Thymus (tissue), 14 donors: ENCODE measurements at places on chromosomes 1 and 21. TPM values are rescaled to one million over a fixed set of nuclear protein-coding genes. Genes with fewer than 3 reads are reported as not detected.
A peak's percentile ranks its signal among the peaks of the same experiment; 100 is the strongest.

The SLC5A3 gene
- 7.4 TPM for total RNA-seq

The DENND2D gene
- 106 TPM for total RNA-seq

The SLC45A3 gene
- total RNA-seq = 0.94 TPM

The ZBTB17 gene
- total RNA-seq = 30.7 TPM

GRCh38 chr21:37407719-37408420 is 41.3 kb downstream of the DYRK1A start:
- no peak for DNase-seq
- H3K4me1 ChIP-seq = peaks cover 2% of the 10 kb centered on the region
- H3K4me3 ChIP-seq = no peak overlapping the region
- peaks cover 8% of the 10 kb centered on the region for H3K36me3 ChIP-seq

DNA sequence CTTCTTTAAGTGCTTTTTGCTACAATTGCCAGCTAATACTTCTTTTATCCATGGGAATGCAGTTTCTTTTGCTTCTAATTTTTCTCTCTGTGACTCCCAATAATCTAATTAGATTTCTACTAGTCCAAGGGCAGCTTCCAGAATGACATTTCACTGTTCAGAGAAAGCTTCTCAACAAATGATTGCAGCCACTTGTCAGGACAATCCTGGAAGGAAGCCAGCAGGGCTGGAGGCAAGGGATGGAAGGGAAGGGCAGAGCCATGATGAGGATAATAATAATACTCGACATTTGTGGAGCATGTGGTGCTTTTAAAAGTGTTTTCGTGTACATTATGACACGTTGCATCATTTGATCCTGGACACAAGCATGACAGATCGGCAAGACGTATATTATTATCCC is 19.4 kb downstream of the F11R start:
- H3K4me1 ChIP-seq = no peaks in the 10 kb centered on the region
- H3K36me3 ChIP-seq = peaks cover 29% of the 10 kb centered on the region
- H3K27me3 ChIP-seq = no peaks in the 10 kb centered on the region
- no peak for DNase-seq
- H3K4me3 ChIP-seq = no peak overlapping the region
- no peak overlapping the region for H3K27ac ChIP-seq

DNA sequence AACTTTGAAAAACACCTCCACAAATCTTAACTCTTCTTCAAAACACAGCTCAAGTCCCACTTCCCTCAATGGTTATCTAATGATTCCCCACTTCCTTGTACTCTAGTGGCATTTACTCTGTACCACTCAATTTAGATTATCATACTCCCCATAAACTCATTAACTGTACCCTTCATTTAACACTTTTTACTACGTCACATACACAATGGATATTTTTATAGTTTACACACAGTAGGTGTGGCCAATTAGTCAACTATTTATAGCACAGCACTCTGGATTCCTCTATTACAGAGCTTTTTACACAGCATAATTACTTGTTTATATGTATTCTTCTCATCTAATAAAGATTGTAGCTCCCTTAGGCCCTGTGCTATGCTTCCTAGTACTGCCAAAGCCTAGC is 62.1 kb downstream of the FOXJ3 start:
- H3K27me3 ChIP-seq = no peaks in the 10 kb centered on the region
- no peaks in the 10 kb centered on the region for H3K4me1 ChIP-seq
- no peaks in the 10 kb centered on the region for H3K36me3 ChIP-seq
- no peak overlapping the region for H3K4me3 ChIP-seq
- DNase-seq = no peak

DNA sequence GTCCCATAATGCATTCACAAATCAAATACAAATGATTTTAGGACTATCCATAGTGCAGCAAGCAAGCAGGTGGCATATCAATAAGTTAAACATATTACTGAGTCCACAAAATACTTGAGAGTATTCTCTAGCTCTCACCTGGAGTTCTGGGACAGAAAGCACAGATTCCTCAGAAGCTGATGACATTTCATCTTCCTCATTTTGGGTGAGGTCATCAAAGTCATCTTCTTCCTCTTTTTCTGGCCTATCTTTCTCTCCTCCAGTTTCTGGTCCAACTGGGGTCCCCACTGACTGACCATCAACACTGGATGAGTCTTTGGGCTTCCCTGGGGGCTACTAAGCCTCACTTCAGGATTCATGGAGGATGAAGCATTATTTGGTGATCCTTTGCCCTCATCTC is 38.9 kb downstream of the YY1AP1 start:
- H3K36me3 ChIP-seq = no peaks in the 10 kb centered on the region
- H3K4me1 ChIP-seq = no peaks in the 10 kb centered on the region
- no peak overlapping the region for H3K27ac ChIP-seq
- no peak for DNase-seq

DNA sequence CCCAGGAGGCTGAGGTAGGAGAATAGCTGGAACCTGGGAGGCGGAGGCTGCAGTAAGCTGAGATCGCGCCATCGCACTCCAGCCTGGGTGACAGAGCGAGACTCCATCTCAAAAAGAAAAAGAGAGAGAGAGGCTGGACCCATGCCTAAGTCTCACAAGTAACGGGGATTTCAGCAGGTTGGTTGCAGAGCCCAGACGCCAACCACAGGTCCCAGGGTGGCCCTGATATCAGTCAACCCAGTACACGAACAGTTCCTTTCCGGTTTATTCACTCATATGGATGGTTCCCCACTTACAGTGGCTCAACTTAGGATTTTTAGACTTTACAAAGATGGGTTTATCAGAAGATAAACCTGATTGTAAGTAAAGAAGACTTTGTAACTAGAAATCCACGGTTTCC is 40.9 kb downstream of the CLSTN1 start:
- H3K27ac ChIP-seq = no peak overlapping the region
- H3K4me3 ChIP-seq = no peak overlapping the region
- H3K36me3 ChIP-seq = no peaks in the 10 kb centered on the region

- H3K27ac ChIP-seq = no peak overlapping the region
- H3K27me3 ChIP-seq = peaks cover 17% of the 10 kb centered on the region
- H3K4me3 ChIP-seq = no peak overlapping the region
Observed at GRCh38 chr1:10830961-10831668, 34.7 kb upstream of the CASZ1 start.

DNA sequence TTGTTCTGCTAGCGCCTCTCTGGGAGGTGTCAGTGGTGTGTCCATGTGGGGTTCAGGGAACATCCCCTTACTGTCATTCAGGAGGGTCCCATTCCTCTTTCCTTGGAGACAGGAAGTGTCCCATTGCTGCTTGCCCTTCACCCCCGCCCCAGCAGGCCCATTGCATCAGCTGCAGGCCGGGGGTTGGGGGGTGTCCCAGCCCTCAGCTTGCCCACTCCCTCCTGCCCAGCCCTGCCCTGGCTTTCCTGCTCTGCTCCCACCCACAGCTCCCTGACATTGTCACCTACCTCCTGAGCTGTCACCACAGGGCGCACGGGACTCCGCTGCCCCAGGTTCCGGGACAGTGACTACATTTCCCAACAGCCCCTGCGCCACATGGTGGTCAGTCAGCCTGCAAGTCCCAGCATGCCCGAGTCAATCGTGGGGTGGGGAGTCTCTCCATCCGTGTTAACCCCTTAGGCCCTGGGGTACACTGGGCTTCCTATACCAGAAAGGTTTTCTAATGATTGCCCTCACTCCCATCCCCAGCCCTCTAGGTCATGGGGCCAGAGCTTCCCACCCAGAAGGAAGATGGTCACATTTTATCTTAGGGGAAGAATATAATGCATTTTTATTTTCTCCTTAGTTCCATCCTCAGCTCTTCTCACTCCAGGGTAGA is at the start of gene INPP5B:
Gene INPP5B (minus strand): TSS at position 351 of the 658 bp plus-strand sequence. CDS start 745 bp downstream, outside the sequence.
- H3K27me3 ChIP-seq = no peaks in the 10 kb centered on the region
- H3K36me3 ChIP-seq = no peaks in the 10 kb centered on the region
- no peak for DNase-seq
- H3K4me1 ChIP-seq = peaks cover 14% of the 10 kb centered on the region

GRCh38 chr1:160127865-160128523 is 12.4 kb downstream of the ATP1A2 start:
- H3K4me3 ChIP-seq = no peak overlapping the region
- H3K27me3 ChIP-seq = no peaks in the 10 kb centered on the region
- H3K27ac ChIP-seq = no peak overlapping the region
- no peaks in the 10 kb centered on the region for H3K36me3 ChIP-seq

GRCh38 chr1:207815913-207816291 is 64.0 kb downstream of the CD46 start:
- no peaks in the 10 kb centered on the region for H3K27me3 ChIP-seq
- H3K36me3 ChIP-seq = peaks cover 83% of the 10 kb centered on the region
- no peak overlapping the region for H3K4me3 ChIP-seq
- no peaks in the 10 kb centered on the region for H3K4me1 ChIP-seq

GRCh38 chr1:154256686-154257085 is 15.7 kb upstream of the HAX1 start:
- H3K27me3 ChIP-seq = no peaks in the 10 kb centered on the region
- no peaks in the 10 kb centered on the region for H3K4me1 ChIP-seq
- no peak overlapping the region for H3K4me3 ChIP-seq
- peaks cover 92% of the 10 kb centered on the region for H3K36me3 ChIP-seq
- DNase-seq = no peak
- no peak overlapping the region for H3K27ac ChIP-seq

GRCh38 chr1:229019663-229020271 is 251.1 kb upstream of the RAB4A start:
- H3K27me3 ChIP-seq = no peaks in the 10 kb centered on the region
- H3K36me3 ChIP-seq = no peaks in the 10 kb centered on the region
- no peak overlapping the region for H3K27ac ChIP-seq
- no peak overlapping the region for H3K4me3 ChIP-seq
- DNase-seq = no peak
- H3K4me1 ChIP-seq = no peaks in the 10 kb centered on the region

GRCh38 chr1:1072299-1072848 is 1.7 kb downstream of the RNF223 start:
- H3K27me3 ChIP-seq = peaks cover 13% of the 10 kb centered on the region
- H3K36me3 ChIP-seq = no peaks in the 10 kb centered on the region
- H3K4me1 ChIP-seq = peaks cover 10% of the 10 kb centered on the region
- H3K27ac ChIP-seq = no peak overlapping the region
- no peak for DNase-seq

DNA sequence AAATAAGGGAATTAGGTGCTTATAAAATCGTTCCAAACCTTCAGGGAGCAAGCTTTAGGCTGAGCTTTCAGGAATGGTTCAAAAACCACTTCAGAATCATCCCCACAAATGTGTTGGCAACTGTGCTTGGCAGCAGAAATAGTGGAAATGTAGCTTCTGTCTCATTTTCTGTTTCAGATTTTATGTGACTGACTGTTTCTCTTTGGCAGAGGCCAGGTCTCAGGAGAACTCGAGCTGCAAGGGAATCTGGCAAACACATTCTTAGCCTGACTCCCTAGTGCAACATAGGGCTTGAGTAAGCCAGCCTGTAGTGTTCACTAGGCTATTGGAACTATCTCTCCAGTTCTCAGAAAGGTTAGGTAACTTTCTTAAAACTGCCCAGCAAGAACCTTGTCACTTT is 128.6 kb downstream of the PLA2G4A start:
- H3K27me3 ChIP-seq = no peaks in the 10 kb centered on the region
- H3K4me1 ChIP-seq = no peaks in the 10 kb centered on the region
- H3K4me3 ChIP-seq = no peak overlapping the region
- no peak overlapping the region for H3K27ac ChIP-seq
- H3K36me3 ChIP-seq = no peaks in the 10 kb centered on the region
- DNase-seq = no peak

- no peak overlapping the region for H3K27ac ChIP-seq
- no peaks in the 10 kb centered on the region for H3K36me3 ChIP-seq
- no peak for DNase-seq
Observed at GRCh38 chr1:182781841-182782586, 7.6 kb upstream of the NPL start.

DNA sequence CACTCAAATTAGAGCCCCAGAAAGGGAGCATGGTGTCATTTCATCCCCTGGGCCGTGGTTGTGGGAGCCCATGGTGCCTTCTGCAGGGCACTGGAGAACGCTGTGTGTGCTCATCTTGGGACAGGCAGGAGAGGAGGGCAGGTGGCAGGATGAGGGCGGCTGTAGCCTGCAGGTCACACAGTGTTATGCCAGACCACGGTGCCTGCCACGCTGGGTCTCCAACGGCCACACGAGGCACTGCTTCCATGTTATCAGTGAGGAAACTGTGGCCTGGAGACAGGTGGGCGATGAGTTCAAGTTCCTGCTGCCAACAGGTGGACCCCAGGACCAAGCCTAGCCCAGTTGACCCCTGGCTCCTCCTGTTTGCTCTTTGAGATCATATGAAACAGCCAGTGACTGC is 21.0 kb downstream of the ABCG1 start:
- no peak for DNase-seq
- no peak overlapping the region for H3K4me3 ChIP-seq
- H3K27me3 ChIP-seq = no peaks in the 10 kb centered on the region
- peaks cover 5% of the 10 kb centered on the region for H3K36me3 ChIP-seq

DNA sequence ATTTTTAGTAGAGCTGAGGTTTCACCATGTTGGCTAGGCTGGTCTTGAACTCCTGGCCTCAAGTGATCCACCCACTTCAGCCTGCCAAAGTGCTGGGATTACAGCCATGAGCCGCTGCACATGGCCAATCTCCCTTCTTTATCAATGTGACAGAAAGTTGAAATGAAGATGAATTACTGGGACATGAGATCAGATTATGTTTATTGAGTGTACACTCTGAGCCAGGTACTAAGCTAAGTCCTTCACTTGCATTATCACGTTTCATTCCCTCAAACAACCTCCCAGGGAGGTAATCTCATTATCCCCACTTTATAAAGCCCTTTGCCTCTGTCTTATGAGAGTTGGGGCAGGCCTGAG is 6.3 kb upstream of the CHI3L2 start:
- no peak for DNase-seq
- no peaks in the 10 kb centered on the region for H3K27me3 ChIP-seq
- no peaks in the 10 kb centered on the region for H3K36me3 ChIP-seq
- no peak overlapping the region for H3K4me3 ChIP-seq

DNA sequence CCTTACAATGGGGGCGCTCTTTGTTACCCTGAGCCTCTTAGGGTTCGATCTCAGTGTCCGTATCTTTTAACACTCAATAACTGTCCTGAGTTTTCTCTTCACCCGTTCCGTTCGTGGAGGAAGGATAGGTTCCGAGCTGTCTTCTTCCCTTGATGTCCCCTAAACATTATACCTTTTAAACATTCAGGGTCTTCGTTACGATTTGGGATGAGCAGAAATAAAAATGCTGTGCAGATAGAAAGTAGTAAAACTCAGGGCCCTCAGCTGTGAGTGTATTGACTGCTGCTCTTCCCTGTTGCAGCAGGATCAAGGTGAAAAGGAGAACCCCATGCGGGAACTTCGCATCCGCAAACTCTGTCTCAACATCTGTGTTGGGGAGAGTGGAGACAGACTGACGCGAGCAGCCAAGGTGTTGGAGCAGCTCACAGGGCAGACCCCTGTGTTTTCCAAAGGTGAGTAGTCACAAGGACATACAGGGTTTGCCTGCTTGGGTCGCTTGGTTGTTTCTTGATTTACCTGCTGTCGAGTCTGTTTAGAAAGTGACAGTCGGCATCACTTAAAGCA is 784 bp downstream of the RPL11 start:
- peaks cover 26% of the 10 kb centered on the region for H3K4me1 ChIP-seq
- DNase-seq = no peak
- peak overlapping the region; percentile 80 for H3K4me3 ChIP-seq
- H3K36me3 ChIP-seq = peaks cover 51% of the 10 kb centered on the region
